ENCODE measurements at places on chromosomes 7 and 10.

DNA sequence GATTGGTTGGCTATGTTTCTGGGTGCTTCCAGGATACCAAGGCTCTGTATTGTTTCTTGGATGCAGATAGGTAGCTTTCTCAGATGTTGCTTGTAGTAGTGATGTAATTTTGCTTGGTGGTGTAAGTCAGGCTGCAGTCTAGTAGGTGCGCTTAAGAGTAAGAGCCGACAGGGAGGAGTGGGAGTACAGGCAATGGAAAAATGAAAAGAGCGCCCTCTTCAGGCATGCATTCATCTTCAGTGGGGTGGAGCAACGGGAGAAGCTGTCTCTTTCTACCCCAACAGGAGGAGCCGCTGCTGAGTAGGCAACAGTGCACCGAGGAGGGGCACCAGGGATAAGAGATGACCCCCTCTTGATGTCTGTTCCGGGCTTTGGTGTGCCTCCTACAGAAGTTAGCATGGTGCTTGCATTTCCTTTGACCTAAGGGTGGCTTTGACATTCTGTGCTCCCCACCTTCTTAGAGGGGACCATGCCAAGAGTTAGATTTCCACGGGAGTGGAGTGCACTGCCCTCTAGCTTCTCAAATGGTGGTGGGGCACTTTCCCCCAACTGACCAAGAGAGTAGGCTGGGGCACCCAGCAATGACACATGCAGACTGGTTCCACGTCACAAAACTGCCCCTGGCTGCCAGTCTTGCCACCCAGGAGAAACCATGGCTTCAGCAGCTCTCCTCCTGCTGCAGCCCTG is 56.1 kb downstream of the ZNF783 start:
- no peak for DNase-seq

GRCh38 chr10:129779126-129780111 is 184.7 kb downstream of the EBF3 start:
- DNase-seq, result no peak

- peak; percentile 62 for DNase-seq
Observed at GRCh38 chr7:43646603-43647338, 63.9 kb downstream of the STK17A start.

GRCh38 chr7:66957595-66958290 is 36.7 kb downstream of the TMEM248 start:
- DNase-seq, result no peak

GRCh38 chr7:75971961-75972763 is 22.2 kb downstream of the TMEM120A start:
- DNase-seq, result no peak

- DNase-seq, result no peak
Observed at GRCh38 chr10:114279901-114280644, 41.0 kb downstream of the VWA2 start.

GRCh38 chr7:133795068-133795665 is 332.0 kb upstream of the LRGUK start:
- DNase-seq, result peak; percentile 57

- no peak for DNase-seq
Observed at GRCh38 chr10:87657371-87657770, 2.3 kb upstream of the PAPSS2 start.

DNA sequence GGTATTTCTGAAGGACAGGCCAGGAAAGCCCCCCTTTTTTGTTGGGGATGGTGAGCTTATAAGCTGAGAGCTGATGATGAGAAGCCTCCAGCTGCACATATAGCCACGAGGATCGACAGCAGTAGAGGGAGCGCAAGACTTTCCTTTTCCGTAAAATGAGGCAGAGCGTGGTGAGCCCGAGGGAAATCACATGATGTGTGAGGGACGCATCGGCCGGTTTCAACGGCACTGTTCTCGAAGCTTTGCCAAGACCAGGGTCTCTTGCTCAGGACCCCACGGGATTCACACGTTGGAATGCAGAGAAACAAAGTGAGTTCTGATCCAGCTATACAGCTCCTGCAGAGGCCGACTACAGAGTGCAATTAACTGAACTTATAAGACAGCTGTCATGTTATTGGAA is 55.7 kb downstream of the ADAM12 start:
- no peak for DNase-seq

DNA sequence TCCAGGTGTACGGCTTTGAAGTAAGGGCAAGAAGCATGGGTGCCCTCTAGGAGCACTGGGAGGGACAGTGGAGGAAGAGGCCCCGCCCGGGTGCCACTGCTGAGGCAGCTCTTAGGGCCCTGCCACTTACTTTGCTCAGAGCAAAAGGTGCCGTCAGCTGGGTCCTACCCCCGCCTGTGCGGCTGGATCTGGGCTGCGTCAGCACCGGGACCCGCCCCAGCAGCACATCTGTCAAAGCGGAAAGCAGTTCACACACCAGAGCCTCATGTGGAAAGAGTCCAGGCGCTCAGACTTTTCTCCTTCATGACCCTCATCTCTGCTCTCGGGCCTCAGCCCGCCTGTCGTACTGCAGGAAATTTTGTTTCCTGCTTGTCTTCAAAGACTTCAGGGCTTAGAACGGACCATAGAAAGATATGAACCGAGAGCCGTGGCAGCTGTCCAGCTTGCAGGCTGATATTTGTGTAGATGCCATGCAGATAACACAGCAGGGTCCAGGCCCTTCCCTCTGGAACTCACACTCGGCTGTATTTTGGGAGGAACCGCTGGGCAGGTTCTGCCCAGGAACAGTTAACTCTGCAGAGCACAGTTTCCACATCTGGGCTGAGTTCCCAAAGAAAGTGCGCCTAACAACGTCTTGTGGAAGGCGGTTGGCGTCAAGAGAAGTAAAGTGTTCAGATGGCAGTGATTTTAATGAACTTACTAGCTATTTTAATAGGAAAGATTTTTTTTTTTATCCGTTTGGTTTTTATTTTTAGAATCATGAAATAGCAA is 44.3 kb upstream of the PRKAR1B start:
- DNase-seq, result no peak

DNA sequence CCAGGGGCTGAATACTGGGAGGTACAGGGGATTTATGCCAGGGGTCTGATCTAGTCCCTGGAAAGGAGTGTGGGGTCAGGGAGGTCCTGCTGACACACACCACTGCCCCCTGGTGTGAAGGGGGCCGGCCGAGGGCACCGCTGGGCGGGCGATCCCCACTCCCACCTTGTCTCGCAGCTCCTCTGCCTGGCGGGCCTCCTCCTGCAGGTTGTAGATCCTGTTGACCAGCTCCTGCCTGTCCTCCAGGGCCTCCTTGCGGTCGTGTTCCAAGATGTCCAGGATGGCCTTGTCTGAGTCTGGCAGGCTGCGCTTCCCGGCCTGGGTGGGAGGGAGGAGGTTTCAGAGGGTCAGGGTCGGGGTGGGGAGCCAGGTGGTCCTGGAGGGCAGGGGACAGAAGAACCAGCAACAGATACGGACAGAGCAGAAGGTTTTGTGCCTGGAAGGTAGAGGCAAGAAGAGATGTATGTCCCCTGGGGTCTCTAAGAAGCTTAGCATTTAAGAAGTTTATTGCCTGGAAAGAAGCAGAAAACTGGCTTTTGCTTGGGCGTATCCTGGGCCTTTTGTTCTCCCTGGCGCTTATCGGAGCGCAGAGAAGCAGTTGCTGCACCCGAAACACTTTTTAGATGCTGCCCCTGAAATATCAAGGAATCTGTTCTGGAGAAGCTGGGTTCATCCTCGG is 94.5 kb upstream of the GNA12 start:
- no peak for DNase-seq

DNA sequence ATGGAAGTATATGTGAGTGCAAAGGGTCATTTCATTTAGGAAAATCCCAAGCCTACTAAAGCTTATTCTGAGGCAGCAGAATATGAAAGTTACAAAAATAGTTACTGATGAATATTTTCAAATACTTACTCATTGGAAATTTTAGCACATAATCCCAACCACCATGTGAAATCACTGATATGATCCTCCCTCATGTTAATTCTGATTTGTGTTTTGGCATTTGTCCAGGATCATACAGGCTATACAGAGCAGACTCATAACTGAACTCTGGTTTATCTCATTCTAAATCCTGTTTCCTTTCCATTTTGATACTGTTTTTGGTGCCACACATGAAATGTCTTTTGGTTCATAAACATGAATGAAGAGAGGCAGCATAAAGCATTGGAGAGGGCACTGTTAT is 3.4 kb upstream of the FAM24B start:
- no peak for DNase-seq

GRCh38 chr7:28330384-28331070 is 81.8 kb upstream of the CREB5 start:
- no peak for DNase-seq

GRCh38 chr10:114359041-114359952 is 45.0 kb downstream of the AFAP1L2 start:
- no peak for DNase-seq

DNA sequence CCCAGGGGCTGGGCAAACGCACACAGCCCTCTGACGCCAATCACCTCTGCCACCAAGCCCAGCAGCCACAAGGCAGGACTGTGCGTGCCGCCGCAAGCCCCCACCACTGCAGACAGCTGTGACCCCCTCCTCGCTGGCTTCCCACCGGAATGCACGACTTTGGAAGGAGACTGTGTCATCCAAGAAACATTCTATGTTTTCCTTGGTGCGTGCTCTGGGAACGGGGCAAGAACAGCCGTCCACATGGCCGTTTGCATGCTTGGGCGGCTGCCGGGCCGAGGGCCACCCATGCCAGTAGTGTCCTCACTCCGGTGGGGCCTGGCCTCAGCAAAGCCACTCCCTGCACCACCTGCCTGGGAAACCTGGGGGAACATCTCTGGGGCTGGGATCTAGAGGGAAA is 17.6 kb upstream of the ELN start:
- DNase-seq, result no peak
